NCI-H1417 treated with DMSO at 0.1 percent for 48 hours (cell line): ENCODE measurements at places on chromosomes 6 and 20.

DNA sequence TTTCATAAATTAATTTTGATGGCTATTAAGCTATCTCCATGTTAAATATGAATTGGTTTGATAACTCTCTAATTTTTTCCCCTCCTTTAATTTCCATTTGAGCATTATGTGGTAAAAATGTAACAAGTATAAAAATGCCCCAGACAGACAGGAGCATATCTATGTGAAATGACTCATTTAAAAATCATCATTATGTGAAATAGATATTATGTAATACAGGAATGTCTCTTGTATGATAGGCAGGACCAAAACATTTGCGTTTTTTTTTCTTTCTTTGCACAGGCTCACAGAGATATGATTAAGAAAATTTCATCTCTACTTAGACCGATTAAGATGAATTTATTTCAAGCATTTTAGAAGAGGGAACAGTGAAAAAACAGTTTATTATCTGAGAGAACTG, 95.8 kb downstream of the AKAP7 start:
- no peak for DNase-seq

DNA sequence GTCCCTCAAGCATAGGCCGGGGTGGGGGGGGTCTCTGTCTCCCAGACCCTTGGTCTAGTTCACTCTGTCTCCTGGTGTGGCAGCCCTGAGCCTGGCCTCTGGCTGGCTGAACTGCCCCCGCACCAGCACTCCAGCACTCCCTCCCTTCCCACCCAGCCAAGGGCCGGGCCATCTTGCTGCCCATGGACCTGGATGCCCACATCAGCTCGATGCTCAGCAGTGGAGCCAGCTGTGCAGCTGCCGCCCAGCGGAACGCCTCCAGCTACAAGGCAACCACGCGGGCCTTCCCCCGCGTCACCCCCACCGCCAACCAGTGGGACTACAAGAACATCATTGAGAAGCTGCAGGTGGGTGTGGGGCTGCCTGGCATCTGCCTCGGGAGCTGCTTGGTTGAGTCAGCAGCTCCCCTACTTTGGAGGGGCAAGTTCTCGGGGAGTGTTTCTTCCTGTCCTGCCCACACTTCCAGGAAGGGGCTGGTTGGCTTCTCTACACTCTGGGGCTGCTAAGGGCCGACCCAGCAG, 28.4 kb downstream of the UQCC2 start:
- no peak for DNase-seq

GRCh38 chr6:26136321-26136720, 49.1 kb downstream of the HFE start:
- no peak for DNase-seq

DNA sequence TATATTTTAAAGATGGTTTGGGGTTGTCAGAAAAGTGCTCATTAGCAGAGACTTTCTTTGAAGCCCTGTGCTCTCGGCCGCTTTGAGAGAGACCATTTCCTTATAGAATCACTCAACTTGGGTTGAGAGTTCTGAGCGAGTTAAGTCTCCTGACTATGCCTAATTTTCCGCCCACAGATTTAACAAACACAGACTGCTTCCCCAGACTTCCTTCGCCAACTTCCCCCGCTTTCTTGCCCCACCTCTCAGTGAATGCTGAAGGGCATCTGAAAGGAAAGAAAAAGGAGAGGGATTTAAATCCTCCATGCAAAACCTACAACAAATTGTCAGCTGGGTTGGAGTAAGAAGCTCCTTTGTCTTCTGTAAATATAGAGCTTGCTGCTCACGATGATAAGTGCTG, 224.0 kb downstream of the EYA2 start:
- no peak for DNase-seq

- DNase-seq, result no peak
Observed at GRCh38 chr6:1849691-1850090, 240.0 kb downstream of the FOXC1 start.

DNA sequence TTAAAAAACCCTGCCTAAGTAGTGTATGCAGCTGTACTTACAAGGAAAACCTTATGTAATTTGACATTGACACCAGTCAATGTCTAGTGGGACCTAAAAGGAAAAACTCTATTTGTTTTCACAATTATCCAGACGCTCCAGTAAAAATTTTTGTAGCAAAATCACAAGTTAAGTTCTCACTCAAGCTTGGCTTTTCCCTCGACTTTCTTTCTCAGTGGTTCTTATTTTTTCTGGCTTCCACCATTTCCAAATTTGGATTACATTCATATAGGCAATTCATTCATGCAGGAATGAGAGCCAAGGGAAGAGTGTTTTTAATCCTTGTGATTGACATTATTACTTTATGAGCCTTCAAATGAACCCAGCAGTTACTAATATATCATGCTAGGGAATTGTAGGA, 66.0 kb upstream of the ADGRG6 start:
- DNase-seq, result no peak

DNA sequence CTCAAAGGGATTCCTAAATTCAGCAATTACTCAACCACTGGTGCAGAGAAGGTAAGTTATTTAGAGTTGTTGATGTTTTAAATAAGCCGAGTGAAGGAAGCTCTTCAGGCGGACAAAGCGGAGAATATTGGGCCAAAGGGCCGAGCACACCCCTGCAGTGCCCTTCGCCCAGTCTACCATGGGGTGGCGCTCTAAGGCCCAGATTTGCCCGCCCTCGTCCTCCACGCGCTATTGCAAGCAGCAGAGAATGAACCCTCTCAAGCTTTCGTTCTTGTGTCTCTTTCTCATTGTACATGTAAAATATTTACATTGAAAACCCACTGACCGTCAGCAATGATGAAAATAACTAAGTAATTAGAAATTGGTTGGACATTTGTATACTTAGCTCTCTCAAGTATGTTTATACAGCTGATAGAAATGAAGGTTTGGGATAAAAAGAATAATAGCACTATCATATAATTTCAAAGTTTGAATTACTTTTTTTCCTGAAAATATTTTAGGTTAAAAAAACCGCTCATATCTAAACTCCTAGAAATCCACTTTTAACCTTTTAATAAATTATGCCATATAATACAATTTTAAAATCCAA, 195.0 kb upstream of the CEP162 start:
- no peak for DNase-seq

- no peak for DNase-seq
Observed at GRCh38 chr6:506508-506907, 115.0 kb downstream of the IRF4 start.

- no peak for DNase-seq
Observed at GRCh38 chr6:107699697-107700325, 124.3 kb downstream of the SCML4 start.

DNA sequence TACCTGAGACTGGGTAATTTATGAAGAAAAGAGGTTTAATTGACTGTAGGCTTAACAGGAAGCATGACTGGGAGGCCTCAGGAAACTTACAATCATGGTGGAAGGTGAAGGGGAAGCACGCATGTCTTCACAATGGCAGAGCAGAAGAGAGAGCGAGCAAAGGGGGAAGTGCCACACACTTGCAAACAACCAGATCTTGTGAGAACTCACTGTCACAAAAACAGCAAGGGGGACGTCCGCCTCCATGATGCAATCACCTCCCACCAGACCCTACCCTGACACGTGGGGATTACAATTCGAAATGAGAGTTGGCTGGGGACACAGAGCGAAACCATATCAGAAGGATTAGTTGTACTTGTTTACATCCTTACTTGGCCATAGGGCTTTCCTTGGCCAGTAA, 49.7 kb downstream of the FIG4 start:
- DNase-seq, result no peak

GRCh38 chr6:115891111-115891669, 169.5 kb downstream of the FRK start:
- no peak for DNase-seq
